K562 (cell line): ENCODE measurements at places on chromosomes 16 and 17. TPM values are rescaled to one million over a fixed set of nuclear protein-coding genes. Genes with fewer than 3 reads are reported as not detected.

- no peak for DNase-seq
Observed at GRCh38 chr17:73261617-73261951, at the start of gene CPSF4L. TSS of gene CPSF4L (minus strand) at chr17:73261880. CDS start at chr17:73261818, 62 bp downstream.

- DNase-seq, result no peak
Observed at GRCh38 chr17:69909389-69909788, 165.6 kb upstream of the KCNJ16 start.

GRCh38 chr16:8673611-8674412 is 605 bp upstream of the ABAT start:
- no peak for DNase-seq

GRCh38 chr17:64345689-64346376 is 44.8 kb downstream of the PECAM1 start:
- DNase-seq, result no peak

DNA sequence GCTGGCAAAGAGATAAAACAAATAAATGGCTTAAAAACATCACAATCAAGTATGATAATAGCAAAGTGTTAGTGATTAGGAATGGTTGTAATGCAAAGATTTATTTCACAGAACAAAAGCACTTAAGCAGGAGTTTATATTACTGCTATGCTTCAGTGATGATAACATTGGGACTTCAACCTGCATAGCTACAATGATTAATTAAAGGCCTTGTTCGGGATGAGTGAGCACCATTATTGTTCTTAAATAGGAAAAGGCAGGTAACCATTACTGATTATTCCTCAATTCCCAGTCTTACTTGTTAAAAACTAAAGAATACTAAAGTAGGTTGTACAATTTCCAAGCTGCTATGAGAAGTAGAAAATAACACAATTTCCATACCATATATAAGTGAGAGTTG is 1247.5 kb upstream of the CDH8 start:
- no peak for DNase-seq

- DNase-seq, result no peak
Observed at GRCh38 chr16:19138601-19139000, 24.8 kb downstream of the ITPRIPL2 start.

DNA sequence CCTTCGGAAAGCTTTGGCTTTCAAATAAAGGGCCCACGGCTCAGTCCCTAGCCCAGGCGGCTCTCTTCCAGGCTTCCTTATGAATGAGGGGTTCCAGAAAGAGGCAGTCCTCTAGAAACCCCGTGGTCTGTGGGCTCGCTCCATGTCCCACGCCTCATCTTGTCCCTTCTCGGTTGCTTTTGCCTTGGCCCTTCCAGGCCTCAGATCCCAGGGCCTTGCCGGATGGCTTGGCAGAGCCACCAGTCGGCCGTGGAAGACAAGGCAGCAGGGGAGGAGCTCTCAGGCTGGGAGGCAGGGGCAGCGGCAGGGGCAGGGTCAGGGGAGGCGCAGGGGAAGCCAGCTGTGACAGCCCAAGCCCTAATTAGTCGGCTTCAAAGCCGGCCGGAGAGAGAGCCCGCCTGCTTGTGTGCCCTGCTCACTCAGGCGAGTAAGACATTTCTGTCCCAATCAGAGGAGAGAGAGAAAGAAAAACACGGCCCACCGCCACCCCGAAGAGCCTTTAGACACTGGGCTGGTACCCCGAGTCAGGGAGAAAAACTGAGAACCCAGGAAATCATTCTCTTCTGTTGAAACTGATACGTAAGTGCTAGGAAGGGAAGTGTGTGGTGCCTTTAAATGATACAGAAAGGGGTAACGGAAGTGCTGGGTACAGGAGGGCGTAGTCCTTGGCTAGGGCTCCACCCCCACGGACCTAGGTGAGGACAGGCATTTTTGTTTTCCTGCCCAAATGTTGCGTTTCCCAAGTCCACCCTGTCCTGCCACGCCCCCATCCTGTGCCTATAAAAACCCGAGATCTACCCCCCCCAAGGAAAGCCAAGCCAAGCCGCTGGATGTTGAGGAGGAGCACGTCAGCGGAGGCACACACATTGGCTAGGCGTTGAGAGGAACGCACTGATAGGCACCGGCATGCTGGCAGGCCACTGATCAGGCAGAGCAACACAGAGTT is 27.8 kb upstream of the MEIOC start:
- no peak for DNase-seq

CLEC19A gene
- not detected in 2 replicates for polyA plus RNA-seq

LRRC46 gene
- 0.53 and 1.4 TPM in 2 replicates for polyA plus RNA-seq

HBA1 gene
- 1,187 and 1,422 TPM in 2 replicates for polyA plus RNA-seq
